ENCODE measurements at places on chromosomes 2 and 18. TPM values are rescaled to one million over a fixed set of nuclear protein-coding genes. Genes with fewer than 3 reads are reported as not detected.

The CD28 gene
- total RNA-seq: not detected

DNA sequence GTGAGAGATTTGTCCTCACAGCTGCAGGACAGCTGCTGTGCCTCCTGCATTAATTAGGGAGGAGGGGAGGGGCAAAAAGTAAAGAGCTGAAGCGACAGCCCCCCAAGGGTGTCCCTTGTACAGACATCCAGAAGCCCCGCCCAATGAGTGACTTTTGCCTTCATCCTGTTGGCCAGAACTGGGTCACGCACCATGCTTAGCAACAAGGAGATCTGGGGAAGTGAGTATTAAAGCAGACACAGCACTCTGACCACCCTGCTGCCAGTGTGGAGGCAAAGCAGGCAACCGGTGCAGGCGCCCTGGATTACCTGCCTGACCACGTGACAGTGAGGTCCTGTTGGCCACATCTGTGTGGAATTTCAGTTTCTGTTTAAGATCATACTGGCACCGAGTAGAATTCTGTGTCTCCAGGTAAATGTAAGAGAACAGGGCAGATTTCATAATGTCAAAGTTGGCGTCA, 21.5 kb upstream of the BIN1 start:
- DNase-seq: no peak

GRCh38 chr2:185384822-185385560, 353.6 kb upstream of the FSIP2 start:
- no peak for DNase-seq

DNA sequence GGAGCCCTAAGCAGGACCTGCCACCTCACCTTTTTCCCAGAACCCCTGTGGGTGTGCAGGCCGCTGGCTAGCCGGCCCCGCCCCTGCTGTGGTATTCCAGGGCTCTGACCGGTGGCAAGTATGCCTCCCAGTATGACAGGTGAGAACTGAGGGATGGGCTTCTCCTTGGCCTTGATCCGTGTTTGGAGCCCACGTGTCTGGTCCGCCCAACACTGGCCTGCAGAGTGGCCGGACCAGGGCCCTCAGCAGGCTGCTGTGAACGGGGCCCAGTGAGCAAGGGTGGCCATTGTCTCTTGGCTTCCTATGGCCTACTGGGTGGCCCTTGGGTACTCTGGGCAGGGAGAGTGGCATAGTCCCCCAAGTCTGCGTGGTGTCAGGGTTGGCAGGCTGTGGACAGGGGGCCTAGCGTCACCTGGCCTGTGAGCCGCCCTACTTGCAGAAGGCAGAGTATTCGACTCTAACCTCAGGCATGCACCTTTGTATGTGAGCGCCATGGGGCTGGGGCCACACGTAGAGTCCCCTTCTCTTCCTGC, 1.8 kb downstream of the RNPEPL1 start:
- DNase-seq: no peak

DNA sequence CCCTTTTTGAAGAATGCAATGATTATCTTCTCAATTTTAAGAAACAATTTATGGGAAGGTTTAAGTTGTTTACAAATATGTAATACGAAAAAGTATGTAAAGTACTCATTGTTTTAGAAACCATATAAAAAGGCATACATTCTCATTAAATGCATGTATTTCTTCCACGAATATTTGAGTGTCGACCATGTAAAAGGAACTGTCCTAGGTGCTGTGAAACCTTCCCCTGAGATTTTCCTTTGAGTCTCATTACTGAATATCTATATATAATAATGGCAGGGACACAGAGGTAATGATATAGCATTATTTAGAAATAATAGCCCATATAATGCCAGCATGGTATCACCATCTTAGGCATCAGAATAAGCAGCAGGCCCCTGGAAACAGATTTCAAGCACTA, 239.3 kb downstream of the ERBB4 start:
- DNase-seq: no peak

The LIMS4 gene
- not detected for total RNA-seq

- peak; percentile 8 for DNase-seq
Measured at GRCh38 chr2:24228470-24228869, 53.6 kb downstream of the FAM228A start.

Data from G401 (cell line).